ENCODE measurements at places on chromosomes 1 and 21.
A peak's percentile ranks its signal among the peaks of the same experiment; 100 is the strongest.

DNA sequence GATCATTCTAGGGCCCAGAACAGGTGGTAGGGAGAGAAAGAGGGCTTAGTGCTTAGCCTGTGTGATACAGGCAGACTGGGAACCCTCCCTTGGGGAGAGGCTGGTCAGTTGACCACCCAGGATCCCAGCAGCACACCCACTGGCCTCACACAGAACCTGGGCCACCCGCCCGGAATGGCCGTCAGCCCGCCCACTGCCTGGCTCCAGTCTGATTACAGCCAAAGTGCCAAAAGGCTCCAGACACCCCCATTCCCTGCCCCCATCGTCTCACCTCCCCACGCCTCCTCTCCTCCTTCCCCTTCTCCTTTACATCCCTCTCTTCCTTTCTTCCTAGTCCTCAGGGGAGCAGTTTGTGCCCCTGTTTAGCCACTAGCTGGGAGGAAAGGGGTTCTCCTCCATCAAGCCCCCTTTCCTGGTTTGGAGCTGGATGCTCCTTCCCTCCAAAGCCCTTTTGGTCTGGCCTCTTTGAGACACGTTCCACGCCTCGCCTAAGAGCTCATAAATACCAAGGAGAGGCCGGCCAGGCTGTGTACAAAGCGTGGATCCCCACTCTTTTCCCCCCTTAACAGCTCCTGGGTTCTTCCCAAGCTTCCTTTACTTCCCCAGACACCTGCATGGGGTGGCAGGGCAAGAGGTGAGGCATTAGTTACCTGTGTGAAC, 4.6 kb upstream of the WNT2B start:
- DNase-seq, result no peak

- no peak for DNase-seq
Measured at GRCh38 chr1:43293896-43294760, 6.7 kb upstream of the TIE1 start.

DNA sequence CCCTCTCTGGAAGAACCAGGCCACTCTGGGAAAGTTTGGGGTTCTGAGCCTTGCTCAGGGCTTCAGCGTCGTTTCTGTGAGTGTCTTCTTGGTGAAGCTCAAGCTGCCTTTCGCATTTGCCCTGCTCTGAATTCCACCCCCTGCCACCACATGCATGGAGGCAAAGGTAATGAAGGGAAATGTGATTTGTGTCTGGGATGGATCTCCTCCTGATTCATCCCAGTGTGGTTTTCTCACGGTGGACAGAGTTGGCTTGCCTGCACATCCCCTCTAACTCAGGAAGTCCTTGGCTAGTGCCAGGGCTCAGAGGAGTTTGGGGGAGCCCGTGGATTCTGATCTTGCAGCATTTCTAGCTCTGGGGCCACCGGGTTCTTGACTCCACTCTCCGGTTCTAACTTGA, 173.6 kb upstream of the RAB4A start:
- DNase-seq, result no peak

- no peak for DNase-seq
Measured at GRCh38 chr1:85280636-85281035, 4.2 kb upstream of the BCL10 start.

GRCh38 chr1:155574077-155574476, 11.5 kb upstream of the ASH1L start:
- no peak for DNase-seq

DNA sequence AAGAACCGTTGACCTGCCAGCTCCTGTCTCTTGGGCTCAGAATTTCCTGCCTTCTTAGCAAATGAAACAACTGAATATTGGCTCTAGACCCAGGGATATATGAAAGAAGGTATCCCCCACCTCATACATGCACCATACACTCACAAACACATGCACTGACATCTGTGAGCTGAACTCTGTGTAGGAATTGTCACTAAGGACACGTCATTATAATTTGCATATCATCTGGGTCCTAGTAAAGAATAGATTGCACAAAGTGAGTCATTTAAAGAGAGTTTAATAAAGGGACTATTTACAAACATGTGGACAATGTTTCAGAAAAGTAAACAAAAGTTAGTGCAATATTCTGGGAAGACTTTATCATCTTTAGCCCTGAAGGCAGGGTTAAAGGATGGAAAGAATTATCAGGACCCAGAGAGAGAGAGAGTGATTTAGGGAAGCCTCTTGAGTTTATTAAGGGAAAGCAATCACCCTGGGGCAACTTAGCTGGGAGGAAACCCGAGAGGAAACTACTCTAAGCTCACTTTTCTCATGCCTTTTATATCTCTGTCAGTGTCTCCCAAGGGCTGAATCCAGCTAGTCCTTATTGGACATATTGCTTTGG, 74.1 kb upstream of the PLA2G4A start:
- DNase-seq, result no peak

- DNase-seq, result peak; percentile 84
Measured at GRCh38 chr1:39575191-39576015, 1.2 kb downstream of the PABPC4 start.

DNA sequence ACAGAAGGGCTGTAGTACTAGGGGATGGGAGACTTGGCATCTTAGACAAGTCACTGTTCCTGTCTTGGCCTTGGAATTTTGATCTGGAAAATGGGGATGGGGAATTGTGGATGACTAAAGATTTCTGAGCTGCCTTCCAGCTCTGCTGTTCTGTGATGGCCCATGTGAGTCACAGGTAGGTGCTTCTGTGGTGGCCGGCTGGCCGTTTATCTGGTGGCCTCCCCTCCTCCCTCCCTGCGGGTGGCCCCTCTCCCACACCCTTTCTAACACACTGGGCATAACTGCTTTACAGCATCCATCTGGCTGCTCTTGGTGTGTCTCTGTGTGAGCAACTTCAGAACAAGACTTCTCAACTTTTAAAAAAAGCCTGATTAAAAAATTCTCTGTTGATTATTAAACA, 35.9 kb downstream of the KCNA2 start:
- DNase-seq, result no peak

GRCh38 chr1:111441573-111442192, 7.4 kb downstream of the WDR77 start:
- DNase-seq, result peak; percentile 48

DNA sequence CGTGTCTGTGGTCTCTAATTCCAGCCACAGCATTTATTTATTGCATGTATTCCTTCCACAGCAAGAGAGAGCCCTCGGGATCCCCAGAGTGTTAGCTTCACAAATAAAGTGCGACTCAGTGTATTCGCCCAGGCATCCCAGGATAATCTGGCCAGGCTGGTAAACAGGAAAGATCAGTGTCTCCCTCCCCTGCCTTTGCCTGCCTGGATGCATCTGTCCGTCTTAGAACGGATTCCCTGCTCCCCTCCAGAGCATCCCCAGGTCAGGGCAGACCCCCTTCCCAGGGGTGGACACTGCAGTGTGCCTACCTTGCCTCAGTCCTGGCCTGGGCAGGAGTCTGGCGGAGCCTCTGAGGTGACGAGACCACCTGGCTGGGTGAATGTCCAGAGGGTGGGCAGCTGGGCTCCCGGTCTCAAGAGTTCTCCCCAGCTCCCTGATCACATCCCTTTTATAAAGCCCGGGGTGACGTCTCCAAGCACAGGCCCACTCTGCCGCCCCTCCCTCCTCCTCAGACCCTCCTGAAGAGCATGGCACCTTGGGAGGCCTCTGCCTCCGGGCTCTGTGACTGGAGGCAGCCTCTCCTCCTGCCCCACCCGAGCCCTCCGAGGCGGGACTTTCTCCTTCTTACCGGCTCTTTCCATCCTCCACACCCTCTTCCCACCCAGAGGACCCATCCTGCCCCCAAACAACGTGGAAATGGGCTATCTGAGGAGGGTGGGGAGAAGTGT, at the start of gene KISS1:
Gene KISS1, minus strand, starts transcription at position 424 of the 728 bp plus-strand sequence. CDS start 3,615 bp downstream, outside the sequence.
- DNase-seq, result no peak

- no peak for DNase-seq
Measured at GRCh38 chr1:94296018-94296417, 58.6 kb upstream of the ARHGAP29 start.

DNA sequence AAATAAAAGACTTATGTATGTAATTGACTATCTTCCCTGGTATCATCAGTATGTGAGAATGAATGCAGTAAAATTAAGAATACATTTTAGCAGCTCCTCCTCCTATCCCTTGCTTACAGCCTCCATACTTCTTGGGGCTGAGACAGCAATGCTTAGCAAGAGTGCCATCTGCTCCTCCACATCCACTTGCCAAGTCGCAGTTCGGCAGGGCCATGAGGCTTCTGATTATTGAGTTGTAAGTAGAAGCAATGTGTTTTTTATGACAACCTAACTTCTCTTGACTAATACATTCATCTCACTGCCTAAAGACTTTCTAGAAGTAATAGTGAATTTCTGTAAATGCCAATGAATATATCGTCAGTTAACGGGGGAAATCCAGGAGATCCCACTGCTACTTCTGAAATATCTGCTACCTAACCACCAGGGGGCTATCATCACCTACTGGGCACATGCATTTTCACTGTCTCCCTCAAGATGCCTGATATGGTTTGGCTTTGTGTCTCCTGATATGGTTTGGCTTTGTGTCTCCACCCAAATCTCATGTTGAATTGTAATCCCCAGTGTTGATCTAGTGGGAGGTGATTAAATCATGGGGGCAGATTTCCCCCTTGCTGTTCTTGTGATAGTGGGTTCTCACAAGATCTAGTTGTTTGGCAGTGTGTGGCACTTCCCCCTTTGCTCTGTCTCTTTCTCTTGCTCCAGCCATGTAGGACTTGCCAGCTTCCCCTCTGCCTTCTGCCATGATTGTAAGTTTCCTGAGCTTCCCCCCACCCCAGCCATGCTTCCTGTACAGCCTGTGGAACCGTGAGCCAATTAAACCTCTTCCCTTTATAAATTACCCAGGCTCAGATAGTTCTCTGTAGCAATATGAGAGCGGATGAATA, 59.6 kb downstream of the EXTL2 start:
- peak; percentile 33 for DNase-seq

DNA sequence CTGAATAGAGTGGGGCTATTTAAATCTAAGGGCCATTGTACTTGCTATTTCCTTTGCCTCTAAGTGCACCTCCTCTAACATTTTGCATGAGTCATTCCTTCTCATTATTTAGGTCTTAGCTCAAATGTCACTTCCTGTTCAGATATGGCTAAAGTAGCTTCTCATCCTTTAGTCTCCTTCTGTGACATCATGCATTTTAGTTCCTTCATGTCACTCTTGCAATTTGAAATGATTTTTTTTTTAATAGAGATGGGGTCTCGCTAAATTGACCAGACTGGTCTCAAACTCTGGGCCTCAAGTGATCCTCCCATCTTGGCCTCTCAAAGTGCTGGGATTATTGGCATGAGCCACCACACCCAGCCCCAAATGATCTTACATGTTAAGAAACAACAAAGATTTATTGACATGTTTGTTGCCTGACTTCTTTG, 6.6 kb downstream of the TBX19 start:
- DNase-seq, result no peak

DNA sequence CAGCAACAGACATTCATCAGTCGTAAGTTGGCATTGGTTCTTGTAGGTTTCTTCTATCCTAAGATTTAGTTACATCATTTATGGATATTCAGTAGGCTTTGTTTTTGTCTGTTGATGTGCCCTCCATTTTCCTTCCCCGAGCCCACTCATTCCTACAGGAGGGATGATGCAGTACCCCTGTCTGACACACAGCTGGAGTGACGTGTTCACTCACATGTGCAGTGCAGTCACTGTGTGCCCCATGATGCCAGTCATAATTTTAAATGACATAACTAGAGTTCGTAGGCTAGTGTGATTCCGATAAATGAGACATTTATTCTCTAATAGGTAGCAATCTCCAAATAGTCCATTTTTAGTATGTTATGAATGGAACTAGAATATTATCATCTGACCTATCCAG, 438.4 kb downstream of the DSCAM start:
- DNase-seq, result no peak

DNA sequence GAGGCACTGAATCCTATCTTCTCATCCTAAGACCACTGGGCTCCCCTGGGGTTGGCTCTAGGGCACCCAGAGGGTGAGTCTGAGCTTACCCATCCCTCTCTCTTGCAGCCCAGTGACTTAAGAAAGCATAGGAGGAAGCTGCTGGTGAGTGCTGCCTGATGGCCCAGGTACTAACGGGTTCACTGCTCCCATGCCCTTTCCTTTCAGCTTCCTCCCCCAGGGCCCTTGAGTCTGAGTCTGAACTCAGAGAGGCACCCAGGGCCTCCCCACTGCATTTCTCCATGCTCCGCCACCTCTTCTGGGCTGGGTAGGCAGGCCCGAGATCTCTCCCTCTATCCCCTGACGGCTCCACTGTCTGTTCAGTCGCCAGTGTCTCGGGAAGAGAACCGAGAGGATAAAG, 29.7 kb downstream of the PPFIA4 start:
- no peak for DNase-seq

DNA sequence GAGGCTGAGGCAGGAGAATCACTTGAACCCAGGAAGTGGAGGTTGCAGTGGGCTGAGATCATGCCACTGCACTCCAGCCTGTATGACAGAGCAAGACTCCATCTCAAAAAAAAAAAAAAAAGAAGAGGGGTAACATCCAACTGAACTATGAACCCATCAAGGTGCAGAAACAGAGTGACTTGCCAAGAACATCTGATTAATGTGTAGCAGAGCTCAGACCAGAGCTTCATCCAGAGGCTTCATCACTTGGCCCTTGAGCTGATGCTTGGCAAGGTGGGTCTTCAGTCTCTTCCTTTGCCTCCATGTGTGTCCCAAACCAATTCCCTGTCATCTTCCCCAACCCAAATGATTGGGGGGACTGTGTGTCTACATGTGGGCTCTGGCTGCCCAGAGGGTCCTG, 32.6 kb downstream of the HSD3B1 start:
- DNase-seq, result no peak

DNA sequence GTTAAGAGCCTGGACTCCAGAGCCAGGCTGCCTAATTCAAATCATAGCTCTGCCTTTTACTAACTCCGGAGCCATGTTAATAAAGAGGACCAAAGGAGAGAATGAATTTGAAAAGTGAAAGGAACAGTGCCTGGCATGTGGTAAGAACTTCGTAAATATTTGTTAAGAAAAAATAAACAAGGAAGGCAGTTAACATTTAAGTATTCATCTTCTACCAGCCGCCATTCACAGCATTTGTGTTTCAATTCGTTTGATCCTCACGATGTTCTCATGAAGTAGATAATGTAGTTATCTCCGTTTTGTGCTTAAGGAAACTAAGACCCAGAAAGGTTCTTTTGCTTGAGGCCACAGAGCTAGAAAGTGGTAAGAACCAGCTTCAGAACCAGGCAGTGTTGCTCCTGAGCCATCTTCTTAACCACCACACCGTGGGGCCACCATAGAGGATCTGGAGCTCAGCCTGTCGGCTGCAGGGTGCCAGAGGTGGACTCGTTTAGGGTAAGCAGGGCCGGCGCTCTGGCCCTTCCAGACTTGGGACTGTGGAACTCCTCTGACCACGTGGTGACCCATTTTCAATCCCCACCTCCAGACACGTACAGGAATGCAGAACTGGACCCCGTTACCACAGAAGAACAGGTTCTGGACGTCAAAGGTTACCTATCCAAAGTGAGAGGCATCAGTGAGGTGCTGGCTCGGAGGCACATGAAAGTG, 11.9 kb downstream of the MFN2 start:
- DNase-seq, result no peak

GRCh38 chr1:188499690-188500089, 1670.9 kb downstream of the PLA2G4A start:
- no peak for DNase-seq

DNA sequence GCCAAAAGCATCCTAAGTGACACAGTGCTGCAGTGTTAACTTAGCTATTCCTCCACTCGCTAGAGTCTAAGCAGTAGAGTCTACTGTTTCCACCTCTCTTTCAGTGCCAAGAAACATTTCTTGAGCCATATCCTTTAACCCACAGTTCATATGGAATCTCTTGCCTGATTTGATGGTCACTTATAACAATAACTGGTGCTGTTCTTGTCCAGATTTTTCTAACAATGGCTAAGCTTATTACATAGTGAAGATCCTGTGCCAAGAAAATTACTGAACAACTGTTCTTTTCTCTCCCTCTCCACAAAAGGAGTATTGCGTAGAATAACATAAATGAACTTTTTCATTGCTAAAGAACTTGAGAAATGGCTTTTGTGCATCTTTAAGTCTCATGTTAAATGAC, 121.3 kb downstream of the CDC7 start:
- DNase-seq, result no peak

Measured in erythroblast (primary cell).